ENCODE measurements at places on chromosomes 4 and X.

DNA sequence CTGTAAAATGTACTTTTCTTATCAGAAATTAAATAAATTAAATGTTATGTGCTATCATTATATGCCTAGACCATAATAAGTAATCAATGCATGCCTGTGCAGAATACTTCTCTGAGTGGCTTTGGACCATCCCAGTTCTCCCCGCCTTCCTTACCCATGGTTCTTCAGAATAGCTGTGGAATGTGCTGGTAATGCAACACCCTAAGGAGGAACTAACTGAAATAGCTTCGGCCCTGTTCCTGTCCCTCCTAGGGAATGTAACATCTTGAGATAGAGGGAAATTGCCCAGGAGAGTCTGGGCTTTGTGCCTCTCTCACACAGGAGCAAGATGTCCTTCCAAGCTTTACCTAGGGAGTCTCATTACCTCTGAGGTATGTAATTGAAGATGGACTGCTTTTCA, 693.6 kb upstream of the HS3ST1 start:
- DNase-seq: no peak

DNA sequence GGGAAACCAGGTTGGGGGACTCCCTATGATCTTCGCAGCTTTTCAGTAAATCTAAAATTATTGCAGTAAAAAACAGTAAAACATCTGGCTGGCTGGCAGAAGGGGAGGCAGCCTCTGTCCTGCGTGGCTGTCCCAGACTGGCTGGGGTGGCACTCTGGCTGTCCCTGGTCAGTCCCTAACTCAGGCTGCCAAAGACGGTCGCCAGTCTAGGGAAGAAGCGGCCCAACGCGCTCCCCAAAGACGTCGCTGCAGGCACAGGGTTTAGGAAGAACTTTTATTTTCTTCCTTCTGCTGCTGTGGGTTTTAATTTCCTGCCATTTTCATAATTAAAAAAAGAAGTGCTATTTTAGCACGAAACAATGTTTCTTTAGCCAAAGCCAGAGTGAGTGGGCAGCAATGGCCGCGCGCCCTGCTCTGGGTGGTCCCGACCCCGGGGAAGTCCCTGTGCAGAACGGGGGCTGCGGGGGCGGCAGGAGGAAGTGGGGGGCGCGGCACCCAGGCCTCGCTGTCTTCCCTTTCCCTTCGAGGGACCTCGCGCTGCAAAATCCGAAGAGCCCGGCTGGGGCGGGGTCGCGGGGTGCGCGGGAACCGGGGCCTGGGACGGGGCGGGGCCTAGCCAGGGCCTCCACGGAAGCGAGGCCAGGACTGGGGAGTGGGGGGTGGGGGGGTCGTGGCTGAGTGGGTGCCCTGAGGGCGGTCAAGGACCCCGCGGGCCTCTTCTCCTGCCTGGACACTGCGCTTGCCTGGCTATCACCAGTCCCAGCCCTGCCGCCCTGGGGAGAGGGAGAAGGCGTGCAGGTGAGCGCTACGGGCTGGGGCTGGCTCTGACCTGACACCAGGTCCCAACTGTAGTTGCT, 6.3 kb upstream of the LETM1 start:
- no peak for DNase-seq

DNA sequence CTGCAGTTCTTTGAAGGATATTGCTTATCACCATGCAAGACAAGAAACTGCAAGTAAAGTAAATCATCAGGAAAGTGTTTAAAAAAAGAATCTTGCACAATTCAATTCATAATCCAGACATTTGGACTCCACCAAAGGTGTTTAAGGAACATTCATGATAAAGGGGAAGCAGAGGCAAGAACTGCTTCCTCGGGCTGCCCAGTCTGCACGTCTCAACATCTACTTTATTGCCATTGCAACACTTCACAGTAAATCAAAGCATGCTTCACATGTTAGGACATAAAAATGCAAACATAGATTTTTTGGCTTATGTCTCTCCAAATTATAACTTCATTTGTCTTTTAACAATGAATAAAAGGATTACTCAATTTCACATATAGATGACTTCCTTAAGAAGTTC, 42.5 kb downstream of the MID1 start:
- no peak for DNase-seq

DNA sequence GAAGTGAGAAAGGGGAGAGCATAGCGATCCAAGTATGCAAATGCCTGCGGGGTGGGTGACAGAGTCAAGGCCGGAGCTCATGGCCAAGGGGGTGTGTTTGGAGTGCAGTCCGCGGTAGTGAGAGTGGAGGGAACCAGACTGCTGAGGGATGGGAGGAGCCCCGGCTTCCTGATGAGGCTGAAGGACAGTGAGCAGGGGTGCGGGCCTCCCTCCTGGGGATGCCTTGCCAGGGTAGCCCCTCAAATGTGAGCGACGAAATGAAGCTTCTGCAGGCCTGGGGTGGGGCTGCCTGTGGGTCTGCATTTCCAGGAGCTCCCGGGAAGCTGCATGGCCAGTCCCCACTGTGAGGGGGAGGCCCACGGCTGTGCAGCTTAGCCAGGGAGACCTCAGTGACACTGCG, 45.0 kb downstream of the PSAPL1 start:
- no peak for DNase-seq

DNA sequence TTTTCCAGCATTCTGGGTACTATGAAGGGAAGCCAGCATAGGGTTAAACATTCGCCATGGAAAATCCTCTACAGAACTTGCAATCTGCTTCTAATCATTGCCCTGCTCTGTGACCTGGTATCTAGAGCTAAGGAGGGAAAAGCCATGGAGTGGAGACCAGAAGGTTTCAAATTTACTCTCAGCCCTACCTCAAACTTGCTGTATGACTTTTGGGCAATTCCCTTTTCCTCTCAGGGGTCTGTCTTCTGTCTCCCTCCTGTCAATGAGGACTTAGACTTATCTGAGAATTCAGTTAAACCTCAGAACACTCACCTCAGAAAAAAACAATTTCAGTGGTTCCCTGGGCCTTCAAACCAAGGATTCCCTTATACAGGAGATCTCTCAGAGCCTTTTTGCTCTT, 29.1 kb downstream of the ARHGEF9 start:
- DNase-seq: no peak
